ENCODE measurements at places on chromosomes 3 and 15.
A peak's percentile ranks its signal among the peaks of the same experiment; 100 is the strongest.

DNA sequence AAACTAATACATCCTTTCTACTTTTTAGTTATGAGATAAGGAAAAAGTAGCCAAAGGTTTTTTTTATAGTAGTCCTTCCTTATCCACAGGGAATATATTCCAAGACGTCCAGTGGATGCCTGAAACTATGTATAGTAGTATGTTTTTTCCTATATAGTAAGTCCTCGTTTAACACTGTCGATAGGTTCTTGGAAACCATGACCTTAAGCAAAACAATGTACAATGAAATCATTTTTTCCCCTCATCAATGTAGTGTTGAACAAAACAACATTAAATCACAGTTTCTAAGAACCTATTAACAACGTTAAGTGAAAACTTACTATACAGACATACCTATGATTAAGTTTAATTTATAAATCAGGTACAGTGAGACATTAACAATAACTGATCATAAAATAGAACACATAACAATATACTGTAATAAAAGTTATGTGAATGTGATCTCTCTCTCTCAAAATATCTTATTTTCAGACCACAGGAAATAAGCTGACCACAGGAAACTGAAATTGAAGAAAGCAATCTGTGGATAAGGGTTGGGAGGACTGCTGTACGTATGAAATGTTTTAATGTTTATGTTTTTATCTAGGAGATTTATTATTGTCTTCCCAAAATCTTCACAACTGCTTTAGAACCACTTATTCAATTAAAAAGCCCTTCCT, 20.6 kb downstream of the COPS2 start:
- DNase-seq: no peak

DNA sequence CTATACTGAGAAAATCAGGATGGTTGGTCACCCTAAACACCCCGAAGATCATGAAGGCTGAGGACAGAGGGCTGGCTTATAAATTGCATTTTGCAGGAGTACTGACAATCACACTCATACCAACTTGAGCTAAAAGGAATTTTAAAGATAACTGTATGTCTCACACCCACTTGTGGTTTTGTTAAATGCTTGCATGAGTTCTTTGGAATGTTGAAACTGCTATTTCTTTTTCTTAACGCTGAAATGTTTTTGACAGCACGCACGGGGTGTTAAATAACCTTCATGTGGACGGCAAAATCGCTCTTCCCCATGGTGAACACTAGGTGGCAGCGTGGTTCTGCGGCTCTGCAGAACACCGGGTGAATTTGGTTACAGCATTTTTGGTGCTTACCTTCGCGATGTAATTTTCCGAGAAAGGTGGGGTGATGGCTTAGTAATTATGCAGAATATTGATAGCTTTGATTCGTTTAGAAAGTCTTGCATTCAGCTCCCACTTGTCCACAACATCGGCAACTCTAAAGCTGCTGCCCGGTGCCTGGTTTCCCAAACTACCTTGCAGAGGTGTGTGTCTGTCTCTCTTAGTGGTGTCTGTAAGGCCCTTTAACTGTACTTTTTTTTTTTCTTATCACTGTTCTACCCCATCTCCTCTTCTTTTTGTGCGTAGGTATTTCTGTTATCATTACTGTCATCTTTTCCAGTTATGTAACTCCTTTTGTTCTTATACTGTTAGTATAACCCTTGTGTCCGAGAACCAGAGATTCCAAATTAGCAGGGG, 51.7 kb downstream of the ARNT2 start:
- peak; percentile 94 for DNase-seq

DNA sequence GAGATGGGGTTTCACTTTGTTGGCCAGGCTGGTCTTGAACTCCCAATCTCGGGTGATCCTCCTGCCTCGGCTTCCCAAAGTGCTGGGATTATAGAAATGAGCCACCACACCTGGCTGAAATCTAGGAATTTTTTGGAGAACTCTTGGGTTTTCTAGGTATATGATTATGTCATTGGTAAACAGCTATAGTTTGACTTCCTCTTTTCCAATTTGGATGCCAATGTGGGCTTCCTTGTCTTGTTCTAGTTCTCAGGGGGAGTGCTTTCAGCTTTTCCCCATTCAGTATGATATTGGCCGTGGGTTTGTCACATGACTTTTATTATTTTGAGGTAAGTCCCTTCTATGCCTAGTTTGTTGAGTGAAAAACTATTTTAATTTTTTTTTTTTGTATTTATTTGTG, 17.9 kb downstream of the KCNMB3 start:
- DNase-seq: no peak

DNA sequence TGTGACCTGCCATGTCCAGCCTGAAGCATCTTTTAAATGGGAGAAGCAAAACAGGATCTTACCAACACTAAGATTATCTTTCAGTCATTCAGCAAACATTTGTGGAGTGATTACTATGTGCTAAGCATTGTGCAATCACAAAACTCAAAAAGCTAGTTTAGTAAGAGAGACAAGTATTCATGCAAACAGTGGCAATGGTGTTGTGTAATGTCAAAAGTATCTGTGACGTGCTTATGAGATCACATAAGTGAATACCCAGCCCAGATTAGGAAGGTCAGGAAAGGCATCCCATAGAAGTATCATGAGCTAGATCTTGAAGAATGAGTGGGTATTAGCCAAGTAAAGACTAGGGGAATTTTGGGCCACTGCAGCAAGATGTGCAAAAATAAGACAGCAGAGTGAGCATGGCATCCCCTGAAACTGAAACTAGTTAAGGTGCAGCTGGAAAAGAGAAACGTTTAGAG, 32.1 kb downstream of the SEC62 start:
- DNase-seq: peak; percentile 54

GRCh38 chr15:39908186-39908585, 11.9 kb downstream of the GPR176 start:
- DNase-seq: peak; percentile 89

- DNase-seq: no peak
Observed at GRCh38 chr3:115588201-115589115, 34.9 kb upstream of the GAP43 start.

- no peak for DNase-seq
Observed at GRCh38 chr15:81239190-81239589, 42.5 kb downstream of the IL16 start.

GRCh38 chr15:90101130-90101968, 919 bp downstream of the IDH2 start:
- DNase-seq: no peak

DNA sequence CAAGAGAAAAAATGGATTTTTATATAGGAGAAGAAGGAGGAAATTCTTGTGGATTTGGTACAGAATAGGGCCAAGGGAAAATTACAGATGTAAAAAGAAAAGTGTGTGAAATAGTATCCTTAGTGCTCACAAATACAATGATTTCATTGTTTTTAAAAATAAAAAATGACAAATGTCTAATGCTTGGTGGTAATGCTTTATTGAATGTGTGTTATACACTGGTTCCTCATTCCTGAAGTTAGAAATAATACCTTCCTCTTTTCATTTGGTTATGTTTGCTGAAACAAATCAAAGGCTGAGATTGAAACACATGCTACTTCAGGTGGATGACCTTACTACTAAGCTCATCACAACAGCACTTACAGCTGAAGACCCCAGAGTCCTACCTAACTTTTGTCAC, 37.7 kb upstream of the CCR2 start:
- no peak for DNase-seq

GRCh38 chr15:98714922-98715321, 66.6 kb downstream of the IGF1R start:
- no peak for DNase-seq

GRCh38 chr15:74403588-74403919, 30.2 kb downstream of the SEMA7A start:
- DNase-seq: no peak

GRCh38 chr3:114147251-114147650, 31.6 kb downstream of the DRD3 start:
- no peak for DNase-seq

DNA sequence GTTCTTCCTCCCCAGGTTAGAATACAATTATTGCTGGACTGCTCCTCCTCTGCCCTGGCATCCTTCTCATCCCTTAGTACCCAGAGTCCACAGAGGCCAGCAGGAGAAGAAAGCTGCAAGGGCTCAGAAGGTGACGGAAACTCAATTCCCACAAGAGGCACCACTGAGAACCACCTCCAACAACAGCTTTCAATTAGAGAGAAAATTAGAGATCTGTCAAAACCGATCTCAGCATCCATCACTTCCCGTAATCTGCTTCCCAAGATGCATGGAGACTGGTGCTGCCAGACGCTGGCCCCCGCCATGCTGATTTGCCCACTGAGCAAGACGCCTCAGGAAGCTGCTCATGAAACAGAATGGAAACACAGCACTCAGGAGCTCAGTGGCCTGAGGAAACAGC, 135.0 kb upstream of the PRICKLE2 start:
- DNase-seq: no peak

DNA sequence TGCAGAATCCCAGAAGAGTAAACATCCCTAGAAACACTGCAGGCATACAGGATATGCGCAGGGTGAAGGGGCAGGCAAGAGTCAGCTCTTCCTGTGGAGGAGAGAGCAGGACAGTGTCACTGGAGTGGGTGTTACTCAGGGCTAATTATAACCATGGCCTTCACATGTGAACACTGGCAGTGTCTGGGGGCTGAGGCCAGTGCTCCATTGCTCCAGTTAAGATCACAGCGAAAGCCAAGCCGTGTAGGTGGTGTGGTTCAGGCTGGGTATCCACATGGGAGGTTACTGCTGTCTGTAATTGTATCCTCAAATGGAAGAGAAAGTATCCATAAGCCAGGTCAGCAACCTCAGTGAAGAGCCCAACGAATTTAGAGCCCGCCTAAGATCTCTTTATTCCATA, 84.6 kb downstream of the MESD start:
- no peak for DNase-seq
